Endothelial cell (in vitro differentiated cells): ENCODE measurements at places on chromosomes 2 and 18.

- no peak for DNase-seq
Measured at GRCh38 chr18:22691946-22692710, 241.0 kb upstream of the RBBP8 start.

DNA sequence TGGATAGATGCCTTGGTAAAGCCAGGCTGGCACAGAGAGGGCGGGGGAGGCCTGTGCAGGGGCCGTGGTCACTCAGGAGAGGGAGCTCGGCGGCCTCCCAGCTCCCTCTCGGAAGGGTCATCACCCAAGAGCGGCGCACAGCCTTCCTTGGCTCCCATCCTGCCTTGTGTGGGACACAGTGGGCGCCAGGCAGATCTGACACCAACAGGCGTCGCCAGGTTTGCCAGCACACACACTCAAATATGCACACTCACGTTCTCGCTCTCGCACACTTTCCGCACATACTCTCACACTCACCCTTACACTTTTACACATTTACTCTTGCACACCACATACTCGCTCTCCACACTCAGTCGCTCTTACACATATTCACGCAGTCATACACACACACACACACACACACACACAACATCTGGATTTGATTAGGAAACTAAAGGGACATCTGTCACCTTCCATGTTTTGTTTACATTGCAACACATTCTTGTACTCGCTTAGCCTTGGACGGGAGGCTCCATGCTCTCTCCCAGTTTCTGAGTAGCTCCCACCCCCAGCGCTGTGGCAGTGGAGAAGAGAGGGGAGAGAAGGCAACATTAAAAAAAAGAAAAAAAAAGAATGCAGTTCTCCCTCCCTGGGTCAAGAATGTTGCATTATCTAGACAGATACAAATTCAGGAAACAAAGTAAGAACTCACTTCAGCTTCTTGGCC lies 10.5 kb downstream of the CHMP1B start:
- no peak for DNase-seq

DNA sequence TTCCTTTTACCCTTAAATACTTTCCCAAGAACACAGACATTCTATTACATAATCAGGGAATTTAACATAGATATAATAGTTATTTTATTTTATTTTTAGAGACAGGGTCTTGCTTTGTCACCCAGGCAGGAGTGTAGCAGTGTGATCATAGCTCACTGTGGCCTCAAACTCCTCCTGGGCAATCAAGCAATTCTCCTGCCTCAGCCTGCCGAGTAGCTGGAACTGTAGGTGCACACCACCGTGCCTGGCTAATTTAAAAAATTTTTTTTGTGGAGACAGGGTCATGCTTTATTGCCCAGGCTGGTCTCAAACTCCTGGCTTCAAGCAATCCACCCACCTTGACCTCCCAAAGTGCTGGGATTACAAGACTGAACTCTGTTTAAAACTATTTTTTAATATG lies 45.6 kb downstream of the SLC4A1AP start:
- DNase-seq, result no peak

GRCh38 chr2:102141970-102142828 lies at the start of gene IL1R1:
IL1R1 (plus strand) TSS chr2:102142746; CDS start chr2:102157725, 14,979 bp downstream.
- peak; percentile 61 for DNase-seq

DNA sequence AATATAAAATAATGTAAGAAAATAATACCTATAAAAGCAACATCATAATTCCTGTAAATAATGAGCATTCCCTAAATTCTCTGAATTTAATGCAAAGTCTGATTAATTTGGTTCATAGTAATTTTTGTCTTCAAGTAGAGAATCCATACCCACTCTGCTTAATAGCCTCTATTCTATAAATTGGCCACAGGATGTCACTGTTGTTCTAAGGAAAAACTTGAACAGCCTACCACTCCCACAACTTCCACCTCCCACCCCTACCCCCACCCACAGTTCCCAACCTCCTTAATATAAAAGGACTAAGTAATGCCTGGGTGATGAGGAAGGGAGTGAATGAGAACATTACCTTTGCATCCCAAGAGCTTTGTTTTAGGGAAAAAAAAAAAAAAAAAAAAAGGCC lies 27.2 kb upstream of the BBS5 start:
- peak; percentile 10 for DNase-seq

DNA sequence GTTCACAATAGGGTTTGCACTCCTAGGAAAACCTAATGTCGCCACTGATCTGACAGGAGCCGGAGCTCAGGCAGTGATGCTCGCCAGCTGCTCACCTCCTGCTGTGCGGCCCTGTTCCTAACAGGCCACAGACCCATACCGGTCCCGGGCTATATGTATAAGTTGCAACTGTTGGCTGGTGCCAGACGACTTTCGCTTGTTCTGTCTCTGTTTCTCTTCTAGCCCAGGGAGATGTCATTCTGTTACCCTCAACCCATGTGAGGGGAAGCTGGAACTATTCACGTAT lies 170.3 kb downstream of the BCL2 start:
- no peak for DNase-seq

GRCh38 chr18:55185391-55185790 lies 226.1 kb upstream of the CCDC68 start:
- DNase-seq, result no peak
